ENCODE measurements at places on chromosomes 7 and 10.

- no peak for DNase-seq
Observed at GRCh38 chr7:10734595-10734994, 239.1 kb upstream of the PHF14 start.

DNA sequence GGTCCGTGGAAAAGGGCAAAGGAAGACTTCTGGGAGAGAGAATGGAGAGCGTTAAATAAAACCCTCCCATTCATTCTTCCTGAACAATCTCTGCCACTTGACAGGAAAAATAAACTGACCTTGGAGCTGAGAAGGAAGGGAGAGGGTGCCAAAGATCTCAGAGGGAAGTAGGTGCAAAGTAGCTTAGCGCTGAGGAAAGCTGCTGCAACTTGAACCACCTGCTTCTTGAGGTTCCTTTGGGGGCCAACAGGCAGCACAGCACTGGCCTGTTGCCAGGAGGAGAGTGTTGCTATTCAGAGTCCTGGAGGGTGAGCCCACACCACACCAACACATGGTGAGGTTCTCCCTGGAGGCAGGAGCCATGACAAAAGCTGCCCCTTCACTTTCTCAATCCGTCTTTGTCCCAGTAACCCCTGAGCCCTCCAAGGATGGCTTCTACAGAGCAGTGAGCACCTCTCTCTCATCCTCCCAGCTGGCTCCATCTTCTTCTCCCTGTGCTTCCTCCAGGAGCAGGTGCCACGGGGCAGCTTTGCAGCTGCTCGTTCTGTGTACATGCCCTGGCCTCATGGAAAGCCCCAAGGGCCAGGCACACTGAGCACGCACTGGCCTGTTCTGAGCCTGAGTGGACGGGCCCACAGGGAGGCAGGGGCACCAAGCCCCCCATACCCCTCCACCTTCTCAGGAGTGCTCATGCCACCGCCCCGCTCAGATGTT lies 101.3 kb downstream of the STRA8 start:
- DNase-seq, result peak; percentile 12

GRCh38 chr7:77525231-77525630 lies 11.9 kb upstream of the PTPN12 start:
- DNase-seq, result no peak

DNA sequence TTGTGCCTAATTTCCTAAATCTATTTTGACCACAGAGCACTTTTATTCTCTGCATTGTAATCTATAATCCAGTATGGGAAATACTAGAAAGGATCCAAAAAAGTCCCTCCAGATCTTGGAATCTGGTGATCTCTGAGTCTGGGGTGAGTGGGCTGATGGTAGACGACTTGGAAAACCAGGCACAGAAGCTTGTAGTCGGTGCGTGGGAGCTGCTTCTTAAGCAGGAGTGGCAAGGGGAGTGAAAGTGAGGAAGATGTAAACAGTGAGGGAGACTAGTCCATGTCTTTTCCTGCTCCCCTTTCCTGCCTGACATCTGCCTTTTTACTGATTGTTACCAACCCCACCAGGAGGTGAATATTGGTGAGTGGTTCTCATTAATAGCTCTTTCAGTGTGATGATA lies 6.8 kb downstream of the AUTS2 start:
- no peak for DNase-seq

DNA sequence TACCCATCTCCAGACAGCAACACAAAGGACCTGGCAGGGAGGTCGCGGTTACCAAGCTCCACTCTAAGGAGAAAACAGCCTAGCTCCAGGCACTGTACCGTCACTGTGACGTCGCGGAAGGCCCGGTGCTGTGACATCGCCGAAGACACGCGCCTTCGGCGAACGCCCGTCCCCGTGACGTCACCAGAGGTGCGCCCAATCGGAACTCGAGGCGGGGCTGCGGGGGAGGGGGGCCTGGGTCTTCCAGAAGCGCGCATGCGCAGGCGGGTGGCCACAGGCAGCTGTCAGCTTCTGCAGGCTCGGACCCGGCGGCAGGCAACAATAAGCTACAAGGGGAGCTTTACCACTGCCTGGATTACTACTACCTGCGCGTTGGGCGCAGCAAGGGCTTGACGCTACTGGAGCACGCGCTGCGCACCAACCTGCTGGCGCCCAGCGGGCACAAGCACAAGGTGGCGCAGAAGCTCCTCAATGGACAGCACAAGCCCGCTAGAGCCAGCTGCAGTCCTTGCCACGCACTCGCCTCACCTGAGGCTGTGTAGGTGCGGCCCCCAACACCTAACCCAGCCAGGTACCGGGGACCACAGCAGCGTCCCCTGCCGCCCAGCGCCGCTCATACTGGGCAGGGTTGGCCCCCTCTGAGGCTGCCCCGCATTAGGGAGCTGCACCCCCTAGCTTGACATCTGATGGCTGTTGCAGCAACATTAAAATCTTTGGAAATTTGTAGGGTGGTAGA lies 208.4 kb downstream of the TPST1 start:
- peak; percentile 78 for DNase-seq

DNA sequence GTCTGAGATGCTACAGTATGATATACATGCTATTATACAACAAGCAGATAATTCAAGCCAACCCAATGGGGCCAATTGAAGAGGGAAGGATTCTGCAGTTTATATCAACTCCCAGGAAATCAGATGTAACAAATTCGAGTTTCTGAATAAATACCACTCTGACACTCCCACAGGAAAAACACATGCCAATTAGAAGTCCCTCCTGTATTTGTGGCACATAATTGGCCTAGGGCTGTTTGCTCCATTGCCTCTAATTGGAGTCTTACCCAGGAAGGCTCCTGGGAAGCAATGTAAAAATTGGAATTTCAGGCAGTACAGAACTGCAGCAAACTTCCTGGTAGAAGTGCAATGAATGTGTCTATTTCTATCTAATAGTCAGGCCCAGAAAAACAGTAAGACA lies 4.7 kb downstream of the PPA1 start:
- DNase-seq, result no peak
